ENCODE measurements at places on chromosomes 11 and 22. TPM values are rescaled to one million over a fixed set of nuclear protein-coding genes. Genes with fewer than 3 reads are reported as not detected.

GRCh38 chr11:9609841-9610240, 36.4 kb downstream of the WEE1 start:
- no peak for DNase-seq
- no peaks in the 10 kb centered on the region for H3K27me3 ChIP-seq
- no peak overlapping the region for H3K27ac ChIP-seq
- no peaks in the 10 kb centered on the region for H3K36me3 ChIP-seq
- peaks cover 13% of the 10 kb centered on the region for H3K4me1 ChIP-seq
- H3K4me3 ChIP-seq = no peak overlapping the region

DNA sequence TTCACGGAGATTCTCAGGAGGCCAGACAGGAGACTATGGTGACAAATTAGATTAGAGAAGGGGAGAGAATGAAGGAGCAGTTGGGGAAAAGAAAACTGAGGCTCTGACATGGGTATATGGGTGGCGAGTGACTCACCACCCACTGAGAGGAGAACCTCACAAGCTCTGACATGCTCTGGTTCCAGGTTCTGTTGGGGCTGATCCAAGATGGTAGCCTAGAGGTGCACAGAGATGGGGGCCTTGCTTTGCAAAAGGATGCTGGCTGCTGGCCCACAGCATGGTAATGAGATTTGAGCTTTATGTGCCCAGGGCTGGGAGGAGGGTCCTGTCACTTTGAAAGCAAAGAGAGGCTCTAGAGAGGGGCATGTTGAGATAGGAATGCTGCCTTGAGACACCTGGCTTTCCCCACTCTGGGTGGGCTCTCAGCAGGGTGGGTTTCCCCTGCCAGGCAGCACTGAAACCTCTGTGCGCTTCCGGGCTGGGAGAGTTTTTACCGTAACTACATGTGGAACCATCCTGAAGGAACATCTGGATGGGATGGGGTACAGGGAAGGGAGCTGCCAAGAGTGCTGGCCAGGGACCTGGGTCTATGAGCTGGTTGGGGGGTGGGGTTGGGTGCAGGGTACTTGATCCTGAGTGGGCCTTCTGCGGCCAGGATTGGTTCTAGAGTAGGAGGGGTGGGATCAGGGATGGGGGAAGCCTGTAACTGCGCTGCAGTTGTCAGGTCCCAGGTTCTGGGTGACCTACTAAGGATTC, 1.2 kb upstream of the GRK2 start:
- H3K4me3 ChIP-seq = no peak overlapping the region
- DNase-seq = no peak
- peaks cover 12% of the 10 kb centered on the region for H3K36me3 ChIP-seq

DNA sequence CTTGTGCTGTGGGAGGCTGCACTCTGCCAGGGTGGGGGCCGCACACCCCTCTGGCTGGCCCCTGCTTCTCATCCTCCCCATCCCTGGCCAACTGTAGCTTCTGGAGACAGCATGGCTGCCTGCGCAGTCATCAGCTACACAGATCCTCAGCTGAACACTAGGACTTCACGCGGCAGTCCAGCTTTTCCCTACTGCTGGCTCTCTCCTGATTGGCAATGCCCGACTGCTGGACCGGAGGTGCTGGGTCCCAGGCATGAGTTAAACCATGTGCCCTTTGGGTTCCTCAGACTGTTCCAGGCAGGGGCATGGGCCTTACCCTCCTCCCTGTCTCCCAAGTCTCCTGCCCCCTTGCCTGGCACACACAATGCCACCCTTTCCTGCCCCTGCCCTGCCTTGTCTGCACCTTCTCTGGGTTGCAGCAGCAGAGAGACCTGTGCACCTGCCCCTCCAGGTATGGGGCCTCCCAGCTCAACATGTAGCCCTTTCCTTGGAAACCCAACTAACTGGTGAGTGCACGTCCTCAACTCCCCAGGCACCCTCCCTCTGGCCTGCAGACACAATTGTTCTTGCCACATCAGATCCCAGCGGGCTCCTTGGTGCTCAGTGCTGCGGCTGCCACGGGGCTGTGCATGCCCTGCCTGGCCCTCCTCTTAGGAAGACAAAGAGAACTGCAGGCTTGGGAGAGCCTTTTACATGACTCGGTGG, 1039.2 kb downstream of the TBC1D22A start:
- no peak for DNase-seq
- H3K4me3 ChIP-seq = no peak overlapping the region
- no peaks in the 10 kb centered on the region for H3K4me1 ChIP-seq
- no peaks in the 10 kb centered on the region for H3K36me3 ChIP-seq
- no peaks in the 10 kb centered on the region for H3K27me3 ChIP-seq
- H3K27ac ChIP-seq = no peak overlapping the region

DNA sequence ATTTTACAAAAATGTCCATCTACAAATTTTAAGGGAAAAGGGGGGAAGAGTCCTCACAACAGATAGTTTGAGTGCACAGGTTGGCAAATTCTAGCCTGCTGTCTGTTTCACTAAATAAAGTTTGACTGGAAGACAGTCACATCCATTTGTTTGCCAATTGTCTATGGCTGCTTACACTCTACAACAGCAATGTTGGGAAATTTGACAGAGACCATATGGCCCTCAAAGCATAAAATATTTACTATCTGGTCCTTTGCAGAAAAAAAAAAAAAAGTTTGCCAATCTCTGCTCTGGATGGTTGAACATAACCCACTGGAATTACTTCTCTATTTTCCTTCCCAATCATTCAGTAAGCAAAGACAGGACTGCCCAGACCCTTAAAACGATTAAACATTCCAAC, 88.2 kb downstream of the FCHSD2 start:
- H3K36me3 ChIP-seq = no peaks in the 10 kb centered on the region
- H3K27ac ChIP-seq = no peak overlapping the region
- DNase-seq = no peak
- no peaks in the 10 kb centered on the region for H3K27me3 ChIP-seq
- no peak overlapping the region for H3K4me3 ChIP-seq
- no peaks in the 10 kb centered on the region for H3K4me1 ChIP-seq

DNA sequence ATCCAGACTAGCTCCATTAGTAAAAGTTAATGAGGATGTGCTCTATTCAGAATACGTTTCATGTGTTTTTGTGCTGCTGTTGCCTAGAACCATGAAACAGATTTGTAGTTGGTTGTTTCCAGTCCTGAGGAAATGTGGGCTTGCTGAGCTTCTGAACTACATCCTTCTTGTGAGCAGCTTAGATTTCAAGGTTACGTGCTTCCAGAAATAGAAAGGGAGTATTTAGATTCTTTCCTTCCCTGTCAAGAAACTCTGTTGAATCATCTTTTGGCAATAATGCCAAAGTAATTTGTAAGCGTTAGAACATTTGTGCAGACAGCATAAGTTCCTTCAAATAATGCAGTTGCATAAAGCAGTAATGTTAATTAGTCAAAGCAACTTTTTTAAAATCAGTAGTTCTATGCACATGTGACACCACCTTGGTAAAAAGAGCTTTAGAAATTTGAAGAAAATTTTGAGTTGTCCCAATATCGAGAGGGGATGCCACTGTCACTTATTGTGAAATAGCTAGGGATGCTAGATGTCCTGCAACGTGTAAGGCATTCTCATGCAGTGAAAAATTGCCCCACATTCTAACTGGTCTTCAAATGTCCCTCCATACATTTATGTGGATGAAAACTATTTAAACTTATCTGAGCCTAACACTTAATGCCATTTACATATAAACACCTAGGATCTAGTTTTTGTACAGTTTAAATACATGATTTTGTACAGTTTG, 169.6 kb downstream of the ETS1 start:
- no peak overlapping the region for H3K4me3 ChIP-seq
- no peaks in the 10 kb centered on the region for H3K36me3 ChIP-seq
- no peak for DNase-seq
- peaks cover 16% of the 10 kb centered on the region for H3K4me1 ChIP-seq
- H3K27ac ChIP-seq = no peak overlapping the region

- H3K36me3 ChIP-seq = no peaks in the 10 kb centered on the region
- H3K4me3 ChIP-seq = no peak overlapping the region
- no peak overlapping the region for H3K27ac ChIP-seq
- no peaks in the 10 kb centered on the region for H3K27me3 ChIP-seq
- no peak for DNase-seq
Observed at GRCh38 chr11:92259861-92260260, 35.2 kb downstream of the FAT3 start.

DNA sequence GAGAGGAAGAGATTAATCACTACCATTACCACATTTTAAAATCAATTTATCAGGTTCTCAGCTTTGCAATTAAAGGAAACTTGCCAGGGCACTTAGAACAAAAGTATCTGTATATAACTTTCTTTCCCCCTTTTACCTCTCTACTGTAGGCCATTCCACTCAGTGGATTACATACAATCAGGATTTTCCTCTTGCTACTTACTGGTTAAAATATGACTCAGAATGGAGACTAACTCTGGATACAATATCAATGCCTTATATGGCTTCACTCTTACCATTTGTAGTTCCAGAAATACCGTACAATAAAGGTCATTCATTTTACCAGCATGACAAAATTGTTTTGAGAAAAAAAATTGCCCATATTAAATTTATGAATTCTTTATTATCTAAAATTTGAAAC, 706.8 kb downstream of the KCNA4 start:
- H3K36me3 ChIP-seq = no peaks in the 10 kb centered on the region
- H3K27ac ChIP-seq = no peak overlapping the region
- no peak for DNase-seq
- H3K4me1 ChIP-seq = no peaks in the 10 kb centered on the region
- no peaks in the 10 kb centered on the region for H3K27me3 ChIP-seq
- no peak overlapping the region for H3K4me3 ChIP-seq

GRCh38 chr11:107581147-107581546, 9.8 kb upstream of the ELMOD1 start:
- no peaks in the 10 kb centered on the region for H3K4me1 ChIP-seq
- no peak overlapping the region for H3K27ac ChIP-seq
- peaks cover 5% of the 10 kb centered on the region for H3K27me3 ChIP-seq

DNA sequence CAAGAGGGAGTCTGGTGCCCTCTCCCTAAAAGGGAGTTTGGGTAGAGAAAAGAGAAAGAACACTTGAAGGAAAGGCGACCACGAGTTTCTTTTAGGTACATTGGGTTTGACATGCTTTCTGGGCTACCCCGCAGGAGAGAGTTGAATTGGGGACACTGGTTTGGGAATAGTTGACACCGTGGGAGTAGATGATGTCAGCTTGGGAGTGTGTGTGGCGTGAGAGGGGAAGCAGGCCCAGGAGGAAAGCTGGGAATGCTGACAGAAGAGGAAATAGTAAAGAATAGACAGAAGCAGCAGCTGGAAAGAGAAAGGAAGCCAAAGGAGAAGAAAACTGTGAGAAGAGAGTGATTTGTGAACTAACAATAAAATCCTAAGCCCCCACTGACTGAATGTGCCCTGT, 442.9 kb downstream of the DYNC2H1 start:
- no peak overlapping the region for H3K4me3 ChIP-seq
- no peaks in the 10 kb centered on the region for H3K36me3 ChIP-seq
- H3K4me1 ChIP-seq = no peaks in the 10 kb centered on the region
- no peaks in the 10 kb centered on the region for H3K27me3 ChIP-seq

GRCh38 chr22:19799322-19800190, 39.0 kb downstream of the TBX1 start:
- H3K36me3 ChIP-seq = no peaks in the 10 kb centered on the region
- H3K27me3 ChIP-seq = no peaks in the 10 kb centered on the region

GRCh38 chr11:4991060-4991459, 3.6 kb upstream of the OR51L1 start:
- no peaks in the 10 kb centered on the region for H3K4me1 ChIP-seq
- H3K4me3 ChIP-seq = no peak overlapping the region
- no peak for DNase-seq
- no peak overlapping the region for H3K27ac ChIP-seq
- H3K36me3 ChIP-seq = no peaks in the 10 kb centered on the region

DNA sequence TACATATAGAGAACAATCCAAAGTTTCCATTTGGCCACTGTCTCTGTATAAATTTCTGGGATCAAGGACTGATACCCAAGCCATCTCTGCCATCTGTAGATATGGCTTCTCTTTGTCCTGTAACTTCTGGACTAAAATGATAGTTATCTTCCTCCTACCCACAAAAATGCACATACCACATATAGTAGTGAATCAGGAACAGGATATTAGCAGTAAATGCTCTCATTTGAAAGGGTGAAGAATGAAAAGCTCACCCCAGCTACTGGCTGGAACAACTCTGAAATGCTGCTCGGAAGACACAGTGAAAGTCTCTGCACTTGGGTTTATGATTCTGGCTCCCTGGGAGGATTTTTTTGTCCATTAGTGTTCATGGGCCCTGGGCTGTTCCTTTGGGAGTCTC, 856.4 kb upstream of the LRRC4C start:
- no peaks in the 10 kb centered on the region for H3K4me1 ChIP-seq
- H3K27me3 ChIP-seq = no peaks in the 10 kb centered on the region
- H3K27ac ChIP-seq = no peak overlapping the region
- H3K36me3 ChIP-seq = no peaks in the 10 kb centered on the region
- DNase-seq = no peak

GRCh38 chr11:110828086-110828485, 115.8 kb upstream of the ARHGAP20 start:
- H3K27me3 ChIP-seq = no peaks in the 10 kb centered on the region
- no peak for DNase-seq
- H3K27ac ChIP-seq = no peak overlapping the region
- H3K36me3 ChIP-seq = no peaks in the 10 kb centered on the region

GRCh38 chr11:84022201-84022600, 736.0 kb upstream of the CCDC90B start:
- H3K36me3 ChIP-seq = no peaks in the 10 kb centered on the region
- H3K4me1 ChIP-seq = no peaks in the 10 kb centered on the region
- no peak overlapping the region for H3K4me3 ChIP-seq
- no peaks in the 10 kb centered on the region for H3K27me3 ChIP-seq

DNA sequence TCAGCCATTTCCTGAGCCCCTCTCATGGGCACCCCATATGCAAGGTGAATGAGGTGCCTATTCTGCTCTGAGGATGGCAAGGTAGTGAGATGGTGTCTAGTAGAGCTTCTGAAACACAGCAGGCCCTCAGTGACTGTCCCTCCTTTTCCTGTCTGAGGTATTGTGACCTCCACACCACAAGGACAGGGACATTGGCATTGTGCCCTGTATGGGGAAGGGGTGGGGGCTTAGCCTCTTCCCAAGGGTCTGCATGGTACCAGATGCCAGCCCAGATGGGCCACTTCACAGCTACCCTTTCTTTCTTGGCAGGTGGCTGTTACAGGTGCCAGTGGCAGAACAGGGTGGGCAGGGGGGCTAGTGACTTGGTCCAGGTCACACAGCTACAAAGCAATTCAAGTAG, 78.8 kb downstream of the CABIN1 start:
- H3K4me1 ChIP-seq = no peaks in the 10 kb centered on the region
- H3K27me3 ChIP-seq = no peaks in the 10 kb centered on the region
- H3K36me3 ChIP-seq = peaks cover 63% of the 10 kb centered on the region
- H3K27ac ChIP-seq = no peak overlapping the region
- no peak overlapping the region for H3K4me3 ChIP-seq

Gene C22orf15
- total RNA-seq = 1.9 TPM

Gene CATSPERZ
- not detected for total RNA-seq

Gene CBLIF
- not detected for total RNA-seq

Gene HTR3A
- total RNA-seq = not detected

Gene SCGB1C1
- total RNA-seq = not detected

Gene DEAF1
- 44.3 TPM for total RNA-seq

Gene OSM
- 1.6 TPM for total RNA-seq

Gene SYT13
- total RNA-seq = not detected

Gene TRIM6
- not detected for total RNA-seq

Gene KRTAP5-1
- not detected for total RNA-seq

Gene SLCO2B1
- 2.8 TPM for total RNA-seq
